ENCODE measurements at places on chromosomes 5 and 9.

- DNase-seq: no peak
Measured at GRCh38 chr5:56377573-56377972, 144.4 kb upstream of the ANKRD55 start.

- DNase-seq: no peak
Measured at GRCh38 chr9:28981129-28981528, 1407.8 kb upstream of the C9orf72 start.

DNA sequence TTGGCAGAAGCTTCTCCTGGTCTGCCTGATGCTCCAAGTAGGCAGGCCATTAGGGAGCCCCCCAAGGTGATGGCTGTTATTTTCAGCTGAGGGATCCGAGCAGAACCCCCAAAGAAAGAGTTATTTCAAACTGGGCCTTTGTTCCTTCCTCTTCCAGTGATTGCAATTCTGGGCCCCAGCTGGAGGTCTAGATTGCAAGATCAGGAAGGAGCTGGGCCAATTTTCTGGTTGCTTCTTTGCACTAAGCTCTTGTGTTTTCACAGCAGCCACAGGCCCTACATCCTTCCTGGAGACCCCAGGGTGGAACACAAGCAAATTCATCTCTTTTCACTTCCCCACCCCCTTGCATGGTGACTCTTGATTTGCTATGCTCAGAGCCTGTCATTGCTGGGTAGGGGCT, 215.0 kb downstream of the SEMA6A start:
- DNase-seq: no peak

DNA sequence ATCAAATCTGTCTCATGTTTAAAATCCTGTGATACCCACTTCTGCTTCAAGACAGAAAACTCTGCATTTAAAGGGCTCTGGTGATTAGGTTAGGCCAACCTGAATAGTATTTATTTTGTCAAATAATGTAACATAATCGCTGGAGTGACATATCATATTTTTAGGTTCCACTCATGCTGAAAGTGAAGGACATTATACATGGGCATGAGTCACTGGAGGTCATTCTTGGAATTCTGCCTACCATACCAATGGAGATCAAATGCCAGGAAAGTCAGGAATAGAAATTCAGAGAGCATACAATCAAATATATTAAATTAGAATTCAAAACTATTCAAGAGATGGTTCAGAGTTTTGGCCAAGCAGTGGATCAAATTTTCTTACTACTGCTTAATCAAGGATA, 97.1 kb upstream of the PRSS3 start:
- no peak for DNase-seq

- no peak for DNase-seq
Measured at GRCh38 chr5:38258319-38259061, at the start of gene EGFLAM. TSS of gene EGFLAM (plus strand) at chr5:38258559. CDS start at chr5:38258755, 196 bp downstream.

GRCh38 chr5:111942661-111943401, 185.8 kb upstream of the NREP start:
- no peak for DNase-seq

GRCh38 chr5:176190886-176191755, 47.1 kb upstream of the SIMC1 start:
- no peak for DNase-seq

GRCh38 chr5:127402361-127402760, 111.8 kb downstream of the MEGF10 start:
- DNase-seq: no peak

GRCh38 chr9:78438211-78438610, 141.3 kb downstream of the PSAT1 start:
- no peak for DNase-seq

All from GM19239 (cell line).